Osteoblast (primary cell): ENCODE measurements at places on chromosomes 11 and 22.

DNA sequence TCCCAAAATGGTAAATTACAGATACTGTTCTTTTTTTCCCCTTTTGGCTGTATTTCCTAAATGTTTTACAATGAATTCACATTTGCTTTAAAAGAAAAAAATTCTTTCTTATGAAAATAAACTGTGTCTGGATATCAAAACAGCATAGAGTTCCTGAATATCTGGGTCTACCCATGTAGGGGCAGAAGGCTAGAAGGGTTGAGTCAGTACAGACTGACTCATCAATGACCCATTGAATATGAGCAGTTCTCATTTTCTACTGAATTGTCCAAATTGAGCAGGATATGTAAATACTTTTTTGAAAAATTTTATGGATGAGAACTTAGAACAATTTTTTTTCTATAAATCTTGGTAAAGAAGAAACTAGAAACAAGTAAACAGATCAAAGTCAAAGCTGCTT is 16.3 kb upstream of the C11orf87 start:
- no peak overlapping the region for H3K27ac ChIP-seq
- no peaks in the 10 kb centered on the region for H3K27me3 ChIP-seq
- no peak overlapping the region for H3K4me3 ChIP-seq
- H3K36me3 ChIP-seq: no peaks in the 10 kb centered on the region
- H3K4me1 ChIP-seq: no peaks in the 10 kb centered on the region
- DNase-seq: peak; percentile 87

DNA sequence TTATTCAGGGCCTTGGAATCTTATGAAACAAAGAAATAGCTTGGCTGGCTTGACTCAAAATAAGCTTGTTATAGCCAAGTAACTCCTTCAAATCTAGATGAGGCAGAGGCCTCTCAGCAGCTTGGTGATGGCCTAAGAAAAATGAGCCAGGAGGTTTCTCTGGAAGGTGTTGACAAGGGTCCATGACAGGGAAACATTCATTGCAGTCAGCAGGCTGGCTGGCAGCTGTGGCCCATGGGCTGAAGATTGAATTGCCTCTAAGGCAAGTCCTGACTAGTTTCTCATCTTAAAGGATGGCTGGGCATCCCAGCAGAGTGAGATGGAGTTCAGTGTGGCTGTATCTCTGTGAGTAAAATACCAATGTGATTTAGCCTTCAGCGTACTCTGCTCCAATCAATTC is 441.0 kb downstream of the NELL1 start:
- H3K4me1 ChIP-seq: no peaks in the 10 kb centered on the region
- H3K27me3 ChIP-seq: no peaks in the 10 kb centered on the region
- no peak overlapping the region for H3K4me3 ChIP-seq
- no peaks in the 10 kb centered on the region for H3K36me3 ChIP-seq

DNA sequence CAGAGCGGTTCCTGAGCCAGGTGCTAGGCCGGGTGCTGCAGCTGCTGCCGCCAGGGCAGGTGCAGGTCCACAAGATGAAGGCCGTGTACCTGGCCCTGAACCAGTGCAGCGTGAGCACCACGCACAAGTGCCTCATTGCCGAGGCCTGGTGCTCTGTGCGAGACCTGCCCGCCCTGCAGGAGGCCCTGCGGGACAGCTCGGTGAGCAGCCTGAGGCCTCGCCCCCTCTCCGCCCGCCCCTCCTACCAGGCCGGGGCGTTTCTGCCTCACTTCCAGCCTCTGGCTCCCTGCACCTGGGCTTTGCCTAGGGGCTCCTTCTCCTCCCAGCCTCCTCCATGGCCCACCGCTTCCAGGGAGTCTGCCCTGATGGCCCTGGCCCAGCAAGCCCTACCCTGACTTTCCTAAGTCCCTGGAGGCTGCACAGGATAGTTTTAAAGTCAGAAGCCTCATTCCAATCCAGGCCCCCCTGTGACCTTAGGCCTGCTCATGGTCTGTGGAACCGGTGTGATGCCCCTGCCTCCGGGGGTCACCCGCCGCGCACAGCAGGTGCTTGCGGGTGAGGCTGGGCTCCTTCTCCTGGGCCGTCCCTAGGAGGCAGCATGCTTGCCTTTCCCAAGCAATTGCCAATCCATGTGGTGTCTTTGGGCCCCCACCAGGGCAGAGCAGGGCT is 5.5 kb downstream of the TCIRG1 start:
- H3K36me3 ChIP-seq: peaks cover 32% of the 10 kb centered on the region
- peaks cover 15% of the 10 kb centered on the region for H3K4me1 ChIP-seq
- no peaks in the 10 kb centered on the region for H3K27me3 ChIP-seq
- H3K27ac ChIP-seq: no peak overlapping the region
- no peak overlapping the region for H3K4me3 ChIP-seq
- peak; percentile 88 for DNase-seq

GRCh38 chr22:25078591-25078990 is 121.1 kb upstream of the CRYBB3 start:
- no peak overlapping the region for H3K4me3 ChIP-seq
- H3K27me3 ChIP-seq: no peaks in the 10 kb centered on the region
- no peak for DNase-seq
- no peaks in the 10 kb centered on the region for H3K4me1 ChIP-seq

- H3K27me3 ChIP-seq: no peaks in the 10 kb centered on the region
- H3K4me3 ChIP-seq: peak overlapping the region; percentile 31
- no peak overlapping the region for H3K27ac ChIP-seq
- DNase-seq: peak; percentile 91
Measured at GRCh38 chr11:2305788-2306451, 4.1 kb downstream of the TSPAN32 start.

GRCh38 chr11:75389276-75389605 is 10.1 kb upstream of the RPS3 start:
- no peaks in the 10 kb centered on the region for H3K27me3 ChIP-seq
- H3K36me3 ChIP-seq: no peaks in the 10 kb centered on the region
- H3K4me3 ChIP-seq: no peak overlapping the region
- peaks cover 18% of the 10 kb centered on the region for H3K4me1 ChIP-seq
- no peak for DNase-seq

- H3K36me3 ChIP-seq: no peaks in the 10 kb centered on the region
- no peak overlapping the region for H3K4me3 ChIP-seq
- H3K27me3 ChIP-seq: no peaks in the 10 kb centered on the region
- DNase-seq: no peak
Measured at GRCh38 chr11:104365676-104366075, 201.7 kb upstream of the PDGFD start.

DNA sequence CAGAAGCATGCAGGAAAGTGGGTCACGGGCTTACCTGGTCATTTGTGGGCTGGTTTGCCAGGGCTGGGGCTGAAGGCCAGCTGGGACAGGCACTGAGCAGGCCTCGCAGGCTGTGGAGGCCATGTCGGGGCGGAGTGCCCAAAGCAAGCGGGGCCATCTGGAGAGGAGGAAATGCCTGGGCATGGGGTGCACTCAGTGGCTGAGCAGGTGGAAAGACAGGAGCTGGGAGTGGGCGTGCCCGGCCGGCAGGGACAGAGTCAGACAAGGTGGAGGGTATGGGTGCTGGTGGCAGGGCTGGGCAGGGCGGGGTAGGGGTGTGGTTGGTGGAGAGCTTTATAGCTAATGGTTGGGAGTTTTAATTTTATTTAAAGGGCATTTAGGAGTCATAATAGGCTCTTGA is 27.4 kb downstream of the DAGLA start:
- H3K36me3 ChIP-seq: no peaks in the 10 kb centered on the region
- H3K4me1 ChIP-seq: no peaks in the 10 kb centered on the region
- H3K27me3 ChIP-seq: no peaks in the 10 kb centered on the region
- H3K27ac ChIP-seq: no peak overlapping the region

- no peak overlapping the region for H3K4me3 ChIP-seq
- H3K27me3 ChIP-seq: no peaks in the 10 kb centered on the region
- no peaks in the 10 kb centered on the region for H3K4me1 ChIP-seq
Measured at GRCh38 chr22:28830441-28830840, 30.1 kb upstream of the XBP1 start.

DNA sequence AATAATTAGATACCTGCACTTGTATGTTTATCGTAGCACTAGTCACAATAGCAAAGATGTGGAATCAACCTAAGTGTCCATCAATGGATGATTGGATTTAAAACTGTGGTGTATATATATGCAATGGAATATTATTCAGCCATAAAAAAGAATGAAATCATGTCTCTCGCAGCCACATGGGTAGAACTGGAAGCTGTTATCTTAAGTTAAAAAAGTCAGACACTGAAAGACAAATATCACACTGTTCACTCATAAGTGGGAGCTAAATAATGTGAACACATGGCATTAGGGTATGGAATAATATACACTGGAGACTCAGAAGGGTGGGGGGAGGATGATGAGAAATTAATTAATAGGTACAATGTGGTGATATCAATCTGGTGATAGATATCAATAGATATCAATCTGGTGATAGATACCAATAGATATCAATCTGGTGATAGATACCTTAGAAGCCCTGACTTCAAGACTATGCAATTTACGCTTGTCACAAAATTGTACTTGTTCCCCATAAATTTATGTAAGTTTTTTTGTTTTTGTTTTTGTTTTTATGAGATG is 2.0 kb downstream of the LMO2 start:
- no peak overlapping the region for H3K27ac ChIP-seq
- H3K27me3 ChIP-seq: peaks cover 24% of the 10 kb centered on the region
- H3K36me3 ChIP-seq: no peaks in the 10 kb centered on the region

DNA sequence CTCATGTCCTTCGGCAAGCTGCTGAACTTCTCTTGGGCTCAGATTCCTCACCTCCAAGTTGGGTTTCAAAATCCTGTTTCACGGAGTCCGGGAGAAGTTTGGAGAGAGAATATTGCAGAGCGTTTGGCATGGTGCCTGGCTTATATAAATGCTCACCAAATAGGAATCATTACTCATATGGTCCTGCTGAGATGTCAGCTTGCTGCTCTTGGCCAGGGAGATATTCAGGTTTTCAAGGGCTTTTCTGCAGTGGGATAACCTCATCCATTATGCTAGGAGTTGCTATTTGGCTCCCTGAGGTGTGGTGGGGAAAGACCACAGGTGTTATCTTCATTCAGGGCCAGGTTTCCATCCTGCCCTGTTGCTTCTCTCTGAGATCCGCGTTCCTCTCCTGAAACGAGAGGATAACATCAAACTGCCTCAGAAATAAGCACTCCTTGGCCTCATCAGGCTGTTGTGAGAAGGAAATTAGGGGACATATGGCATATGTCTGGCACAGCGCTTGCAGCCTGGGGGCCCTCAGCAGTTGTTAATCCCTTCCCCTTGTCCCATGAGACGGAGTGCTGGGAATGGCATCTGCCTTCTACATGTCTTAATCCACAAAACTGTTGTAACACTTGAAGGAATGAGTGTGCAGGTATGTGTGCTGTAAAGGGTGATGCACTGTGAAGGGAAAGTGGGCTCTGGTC is 29.9 kb upstream of the ACER3 start:
- H3K4me3 ChIP-seq: peak overlapping the region; percentile 28
- no peaks in the 10 kb centered on the region for H3K36me3 ChIP-seq
- DNase-seq: no peak
- no peak overlapping the region for H3K27ac ChIP-seq
